Glutamatergic neuron (in vitro differentiated cells): ENCODE measurements at places on chromosomes 6 and 20. TPM values are rescaled to one million over a fixed set of nuclear protein-coding genes. Genes with fewer than 3 reads are reported as not detected.

DNA sequence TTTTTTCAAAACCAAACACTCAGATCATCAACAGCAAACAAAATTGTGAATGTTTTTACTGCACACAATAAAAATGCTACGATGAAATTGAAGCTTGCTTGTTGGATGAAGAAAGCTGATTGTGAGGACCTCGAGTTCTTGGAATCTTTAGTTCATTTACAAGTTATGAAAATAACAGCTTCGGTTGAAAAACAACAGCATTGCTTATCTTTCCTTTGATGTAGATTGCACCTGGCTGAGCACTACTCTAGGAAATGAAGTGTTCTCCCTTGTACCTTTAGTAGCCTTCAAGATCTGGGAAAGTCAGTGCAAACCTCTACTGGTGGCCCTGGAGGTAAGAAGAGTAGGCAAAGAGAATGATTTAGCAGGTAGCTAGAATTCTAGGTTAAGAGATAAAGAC is 2.2 kb upstream of the HMGN3 start:
- DNase-seq: no peak

- DNase-seq: no peak
Observed at GRCh38 chr6:12913201-12913600, 196.6 kb downstream of the PHACTR1 start.

- peak; percentile 50 for DNase-seq
Observed at GRCh38 chr20:57473246-57474048, 51.5 kb downstream of the CTCFL start.

DNA sequence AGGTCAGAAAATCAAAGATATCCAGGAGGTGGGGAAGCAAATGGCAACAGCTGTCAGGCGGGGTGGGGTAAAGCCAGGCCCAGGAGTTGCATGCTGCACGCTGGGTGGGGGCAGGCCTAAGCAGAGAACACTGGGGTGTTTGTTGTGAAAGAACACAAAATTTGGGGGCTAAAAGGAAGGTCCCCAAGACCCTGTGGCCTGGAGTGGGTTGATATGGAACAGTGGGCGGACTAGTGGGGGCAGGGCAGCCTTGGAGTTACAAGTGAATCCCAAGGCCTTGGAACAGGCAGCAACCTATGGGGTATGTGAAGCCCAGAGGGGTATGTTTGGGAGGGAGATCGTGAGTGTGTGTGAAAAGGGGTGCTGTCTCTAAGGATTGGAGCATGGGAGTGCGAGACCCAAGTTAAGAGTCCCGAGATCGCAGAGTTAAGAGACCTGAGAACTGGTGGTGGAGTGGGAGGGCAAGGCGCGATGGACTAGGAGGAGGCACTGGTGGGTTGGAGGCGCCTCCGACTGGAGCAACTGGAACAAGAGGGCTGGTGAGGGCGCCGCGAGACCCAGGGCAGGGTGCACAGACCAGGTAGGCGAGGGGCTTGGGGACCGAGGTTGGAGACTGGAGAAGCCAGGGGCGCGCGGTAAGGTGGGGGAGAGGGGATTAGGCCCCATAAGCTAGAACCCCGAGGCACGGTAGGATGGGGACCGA is 658 bp downstream of the CUL7 start:
- DNase-seq: no peak

- DNase-seq: no peak
Observed at GRCh38 chr6:29325777-29326176, 24.3 kb downstream of the OR14J1 start.

DNA sequence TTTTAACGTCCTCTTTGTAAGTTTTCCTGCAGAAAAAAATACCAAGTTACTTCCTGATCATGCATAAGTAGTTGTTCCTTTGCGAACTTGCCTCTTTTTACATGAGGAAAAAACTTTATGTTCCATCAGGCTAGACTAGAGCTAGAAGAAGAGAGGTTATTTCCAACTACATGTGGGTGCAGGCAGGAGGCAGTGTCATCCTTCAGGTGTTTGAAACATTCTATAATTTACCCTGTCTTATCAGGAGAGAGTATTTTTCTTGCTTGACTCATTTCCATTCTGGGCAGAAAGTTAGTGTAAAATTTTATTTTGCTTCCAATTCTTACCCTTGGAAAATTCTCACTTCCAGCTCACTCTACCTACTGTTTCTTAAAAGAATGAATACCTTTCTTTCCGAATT is 28.5 kb upstream of the EPHA7 start:
- DNase-seq: no peak

- no peak for DNase-seq
Observed at GRCh38 chr20:48092596-48093280, 307.5 kb upstream of the SULF2 start.

- no peak for DNase-seq
Observed at GRCh38 chr20:62777528-62777830, 18.8 kb upstream of the MRGBP start.

DNA sequence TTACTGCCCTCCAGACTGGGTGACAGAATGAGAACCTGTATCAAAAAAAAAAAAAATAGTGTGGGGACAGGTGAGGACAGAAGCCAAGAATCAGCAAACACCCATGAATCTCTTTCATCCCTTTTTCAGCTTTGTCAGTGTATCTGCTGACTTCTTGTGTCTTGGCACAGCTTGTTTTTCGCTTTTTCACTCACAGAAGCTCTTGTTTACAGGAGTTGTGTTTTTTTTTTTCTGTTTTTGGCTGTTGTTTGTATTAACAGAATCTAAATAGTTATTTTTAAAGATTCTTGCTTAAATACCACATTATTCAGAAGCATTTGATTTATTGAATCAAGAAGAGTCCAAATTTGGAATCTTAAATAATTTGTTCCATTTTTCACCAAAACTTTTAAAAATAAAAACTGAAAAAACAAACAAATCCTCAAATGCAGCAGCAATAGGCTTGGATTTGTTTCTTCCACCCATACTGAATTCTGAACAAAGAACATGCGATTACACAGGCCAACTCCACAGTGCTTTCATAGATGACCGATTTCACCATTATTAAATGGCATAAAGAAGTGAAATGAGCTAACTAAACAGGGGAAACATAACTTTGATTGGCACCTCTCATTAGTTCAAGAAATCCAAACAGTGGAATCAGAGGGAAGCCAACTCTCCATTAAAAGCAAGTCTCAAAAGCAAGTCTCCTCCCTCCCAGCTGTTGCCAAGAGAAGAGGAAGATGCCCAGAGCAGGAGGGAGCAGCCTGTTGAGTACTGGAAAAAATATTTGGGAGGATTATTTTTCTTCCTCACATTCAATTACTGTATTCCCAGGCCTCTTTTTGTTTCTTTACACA is 27.2 kb upstream of the GPR63 start:
- DNase-seq: no peak

DNA sequence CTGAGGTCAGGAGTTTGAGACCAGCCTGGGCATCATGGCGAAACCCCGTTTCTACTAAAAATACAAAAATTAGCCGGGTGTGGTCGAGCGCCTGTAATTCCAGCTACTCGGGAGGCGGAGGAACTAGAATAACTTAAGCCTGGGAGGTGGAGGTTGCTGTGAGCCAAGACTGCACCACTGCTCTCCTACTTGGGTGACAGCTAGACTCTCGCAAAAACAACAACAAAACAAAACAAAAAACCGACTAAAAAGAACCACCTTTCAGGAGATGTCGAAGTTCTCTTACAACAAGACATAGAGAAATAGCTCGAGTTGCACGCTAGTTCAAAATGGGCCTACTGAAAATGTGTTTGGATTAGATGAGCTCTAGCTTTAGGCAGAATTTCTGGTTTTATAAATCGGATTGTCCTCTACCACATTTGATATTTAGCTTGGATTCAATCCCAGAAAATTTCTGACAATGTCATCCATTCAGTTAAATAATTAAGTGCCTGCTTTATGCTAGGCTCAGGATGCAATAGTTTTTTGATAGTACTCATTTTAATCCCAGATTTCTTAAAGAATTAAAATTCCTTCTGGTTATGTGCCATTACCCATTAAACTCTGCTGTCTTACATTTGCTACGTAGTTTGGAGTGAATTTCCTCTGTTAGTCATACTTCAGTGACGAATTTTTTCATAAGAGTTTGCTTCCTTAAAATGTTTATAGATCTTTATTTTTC is 137.5 kb upstream of the SHLD1 start:
- DNase-seq: no peak

DNA sequence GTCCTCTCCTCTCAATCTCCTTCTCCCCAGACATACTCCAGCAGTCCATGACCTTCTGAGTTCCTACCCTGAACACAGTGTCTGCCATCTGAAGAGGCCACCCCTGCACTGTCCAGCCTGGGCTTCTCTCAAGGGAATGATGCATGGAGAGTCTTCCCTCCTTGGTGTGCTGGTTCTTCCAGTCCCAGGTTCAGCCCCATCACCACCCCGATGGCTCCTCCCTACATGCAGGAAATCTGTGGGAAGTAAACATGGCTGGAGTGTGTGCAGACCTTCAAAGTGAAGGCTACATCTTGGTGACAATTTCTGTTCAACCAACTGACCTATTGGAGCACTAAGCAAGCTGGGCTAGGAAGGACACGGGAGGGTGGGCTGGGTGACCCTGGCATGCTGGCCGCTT is 121.0 kb upstream of the JAG1 start:
- DNase-seq: no peak

DNA sequence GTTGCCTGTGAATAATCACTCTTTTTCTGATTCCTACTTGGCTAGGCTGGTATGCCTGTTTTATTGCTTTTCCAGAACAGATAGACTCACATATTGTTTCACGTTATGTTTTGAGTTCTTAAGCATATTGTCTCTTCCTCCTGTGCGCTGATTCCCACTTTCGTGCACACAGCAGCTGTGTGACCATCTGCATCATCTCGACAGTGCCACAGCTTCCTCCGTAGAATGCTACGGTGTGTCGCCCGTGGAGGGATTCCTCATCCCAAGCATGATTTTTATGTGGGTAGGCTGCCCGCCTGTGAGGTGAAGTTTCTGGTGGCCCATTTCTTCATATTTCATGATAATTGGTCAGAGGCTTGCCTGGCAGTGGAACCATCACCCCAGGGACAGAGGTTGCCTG is 31.8 kb downstream of the PLCB4 start:
- peak; percentile 31 for DNase-seq

Gene TSPO2
- total RNA-seq: not detected

Gene CALHM5
- total RNA-seq: 0.10 TPM

Gene VSX1
- not detected for total RNA-seq
